ENCODE measurements at places on chromosomes 7 and 10.

DNA sequence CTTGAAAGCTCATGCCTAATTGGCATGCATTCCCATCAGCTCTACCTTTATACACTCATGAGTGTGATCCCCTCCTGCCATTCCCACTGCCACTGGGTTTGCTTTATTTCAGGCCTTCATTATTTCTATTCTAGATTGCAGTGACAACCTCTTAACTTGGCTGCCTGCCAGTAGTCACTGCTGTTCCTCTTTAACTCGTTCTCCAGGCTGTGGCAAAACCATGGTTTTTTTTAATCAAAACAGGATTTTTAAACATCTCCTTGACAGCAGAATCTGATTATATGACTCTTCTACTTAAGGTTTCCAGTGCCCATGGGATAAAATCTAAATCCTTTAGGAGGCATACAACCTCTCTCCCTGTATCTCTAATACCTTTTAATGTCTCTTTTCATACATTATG is 223.7 kb upstream of the PCDH15 start:
- no peak for DNase-seq

GRCh38 chr10:69438536-69439349 is 12.5 kb upstream of the TSPAN15 start:
- DNase-seq, result no peak

GRCh38 chr10:124254490-124254889 is 161.1 kb upstream of the CHST15 start:
- no peak for DNase-seq

- DNase-seq, result no peak
Observed at GRCh38 chr10:77834943-77835668, 91.4 kb downstream of the DLG5 start.

- no peak for DNase-seq
Observed at GRCh38 chr7:72053292-72053691, 358.8 kb downstream of the CALN1 start.

GRCh38 chr7:11714205-11714604 is 117.8 kb downstream of the THSD7A start:
- no peak for DNase-seq

DNA sequence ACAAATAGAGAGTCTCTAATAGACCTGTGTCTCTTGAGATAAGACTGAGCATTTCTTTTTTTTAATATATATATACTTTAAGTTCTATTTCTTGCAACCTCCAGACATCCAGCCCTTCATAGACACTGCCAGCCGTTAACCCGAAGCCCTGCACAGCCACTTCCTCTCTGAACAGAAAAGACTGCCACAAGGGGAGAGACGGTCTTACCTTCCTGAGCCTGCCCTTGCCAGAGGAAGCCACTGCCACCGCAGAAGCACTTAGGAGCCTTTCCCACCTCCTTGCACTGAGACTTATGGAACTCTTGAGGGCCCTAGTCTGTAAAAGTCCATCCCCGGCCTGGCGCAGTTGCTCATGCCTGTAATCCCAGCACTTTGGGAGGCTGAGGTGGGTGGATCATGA is 31.8 kb upstream of the PRSS1 start:
- no peak for DNase-seq

GRCh38 chr10:84965468-84965867 is 637.1 kb downstream of the CCSER2 start:
- no peak for DNase-seq

DNA sequence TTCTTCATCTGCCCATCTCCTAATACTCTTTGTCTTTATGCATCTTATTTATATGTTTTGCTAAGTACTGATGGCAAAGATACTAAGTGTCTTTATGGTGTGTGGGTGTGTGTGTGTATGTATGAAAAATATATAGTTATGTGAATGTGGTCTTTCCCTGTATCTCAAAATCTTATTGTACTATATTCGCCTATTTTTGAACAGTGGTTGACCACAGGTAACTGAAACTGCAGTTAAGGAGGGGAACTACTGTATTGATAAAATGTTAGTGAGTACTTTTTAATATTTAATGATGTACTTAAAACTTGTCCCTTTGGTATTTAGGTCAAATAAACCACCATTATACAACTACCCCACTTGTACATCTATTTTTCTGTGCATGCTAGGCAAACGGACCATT is 85.9 kb downstream of the ADD3 start:
- DNase-seq, result no peak

- peak; percentile 81 for DNase-seq
Observed at GRCh38 chr10:1109795-1110673, 53.8 kb downstream of the WDR37 start.

DNA sequence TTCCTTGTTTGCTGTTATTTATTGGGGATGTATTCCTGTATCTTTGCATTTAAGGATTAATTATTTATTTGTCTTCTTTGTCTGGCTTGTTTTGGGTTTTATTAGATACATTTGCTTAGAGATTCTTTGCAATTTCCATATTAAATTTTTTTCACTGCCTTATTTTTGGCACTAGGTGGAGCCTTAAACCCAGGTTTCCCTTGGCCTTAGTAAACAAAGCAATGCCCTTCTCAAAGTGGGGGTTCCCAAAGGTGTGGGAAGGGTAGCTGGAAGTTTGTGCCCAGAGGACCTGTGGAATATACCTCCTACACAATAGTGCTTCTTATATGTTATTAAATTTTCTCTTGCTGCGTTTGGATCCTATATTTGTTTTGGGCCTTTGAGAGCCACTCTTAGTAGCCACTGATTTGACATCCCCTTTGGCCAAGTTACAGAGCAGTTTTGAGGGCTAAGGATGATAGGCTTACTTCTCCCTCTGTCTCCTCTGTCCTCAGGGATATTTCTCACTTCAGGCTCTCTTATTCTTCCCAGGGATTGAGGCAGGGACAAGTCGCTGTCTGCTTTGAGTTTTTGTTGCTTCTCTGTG is 162.3 kb downstream of the ITGB1 start:
- DNase-seq, result no peak

DNA sequence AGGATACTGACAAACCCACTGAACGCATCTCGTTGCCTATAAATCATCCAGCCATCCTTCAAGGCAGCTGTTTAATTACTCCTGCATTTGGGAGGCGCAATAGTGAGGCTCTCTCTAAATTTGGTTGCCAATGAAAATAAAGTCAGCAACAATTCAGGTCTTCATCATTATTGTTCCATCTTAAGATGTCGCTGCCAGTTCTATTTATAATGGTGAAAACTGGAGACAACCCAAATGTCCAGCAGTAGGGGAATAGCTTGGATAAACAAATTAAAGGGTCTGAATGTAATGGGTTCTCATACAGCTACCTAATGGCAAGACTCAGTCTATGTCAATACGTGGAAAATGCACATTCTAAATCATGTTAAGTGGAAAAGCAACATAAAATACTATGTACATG is 120.1 kb upstream of the PLXNA4 start:
- DNase-seq, result no peak

GRCh38 chr10:132465889-132466519 is 69.0 kb downstream of the PWWP2B start:
- no peak for DNase-seq

DNA sequence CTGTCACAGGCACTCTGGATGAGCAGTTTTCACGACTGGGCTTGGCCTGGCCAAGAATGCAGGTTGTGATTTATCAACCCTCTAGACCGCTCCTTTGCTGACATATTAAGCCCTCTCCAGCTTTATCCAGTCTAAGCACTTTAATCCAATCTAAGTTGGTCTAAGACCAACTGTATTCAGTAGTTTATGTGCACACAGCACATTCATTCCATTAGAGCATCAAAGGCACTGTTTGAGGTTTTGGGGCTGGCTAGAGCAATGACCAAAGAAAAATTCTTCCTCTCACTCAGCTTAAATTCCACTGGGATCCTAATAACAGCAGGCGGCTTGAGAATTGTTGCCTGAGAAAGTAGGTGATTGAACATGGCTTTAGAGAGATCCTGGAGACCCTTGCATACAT is 176.0 kb upstream of the INSYN2A start:
- no peak for DNase-seq

DNA sequence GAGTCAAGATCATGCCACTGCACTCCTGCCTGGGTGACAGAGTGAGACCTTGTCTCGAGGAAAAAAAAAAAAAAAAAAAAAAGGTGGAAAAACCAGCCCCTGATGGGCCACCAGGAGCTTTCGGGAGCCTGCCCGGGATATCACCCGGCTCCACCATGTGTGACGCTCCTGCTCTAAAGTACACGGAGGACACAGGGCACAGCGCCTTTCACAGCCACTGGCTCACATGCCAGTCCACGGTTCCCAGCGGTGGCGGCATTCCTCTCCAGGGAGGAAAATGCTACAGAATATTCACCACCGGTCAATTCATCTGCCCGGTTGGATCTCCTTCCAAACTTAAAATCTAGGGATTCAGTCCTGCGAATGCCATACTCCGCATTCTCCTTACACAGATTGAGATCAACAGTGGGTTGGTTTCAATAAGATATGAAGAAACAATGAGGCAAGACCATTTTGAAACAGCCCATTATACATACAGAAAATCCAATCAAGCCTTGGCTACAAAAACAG is 81.2 kb downstream of the CTBP2 start:
- DNase-seq, result no peak

GRCh38 chr10:88292185-88292514 is 291.0 kb downstream of the RNLS start:
- no peak for DNase-seq

DNA sequence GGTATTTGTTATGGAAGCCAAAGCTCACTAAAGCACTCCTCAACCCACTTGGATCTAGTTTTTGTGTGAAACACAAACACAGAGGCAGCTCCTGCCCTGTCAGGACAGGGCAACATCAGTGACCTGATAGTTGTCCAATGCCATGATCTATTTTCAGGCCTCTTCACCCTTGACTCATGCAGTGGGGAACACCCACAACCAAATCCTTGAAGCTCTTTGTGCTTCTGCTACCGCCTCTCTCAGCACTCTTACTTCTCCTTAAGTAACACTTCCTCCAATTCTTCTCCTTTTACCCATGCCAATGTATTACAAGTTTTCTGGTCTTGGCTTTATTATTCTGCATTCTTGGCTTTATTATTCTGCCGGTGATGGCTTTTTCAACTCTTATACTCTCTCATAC is 425.3 kb downstream of the INHBA start:
- no peak for DNase-seq

DNA sequence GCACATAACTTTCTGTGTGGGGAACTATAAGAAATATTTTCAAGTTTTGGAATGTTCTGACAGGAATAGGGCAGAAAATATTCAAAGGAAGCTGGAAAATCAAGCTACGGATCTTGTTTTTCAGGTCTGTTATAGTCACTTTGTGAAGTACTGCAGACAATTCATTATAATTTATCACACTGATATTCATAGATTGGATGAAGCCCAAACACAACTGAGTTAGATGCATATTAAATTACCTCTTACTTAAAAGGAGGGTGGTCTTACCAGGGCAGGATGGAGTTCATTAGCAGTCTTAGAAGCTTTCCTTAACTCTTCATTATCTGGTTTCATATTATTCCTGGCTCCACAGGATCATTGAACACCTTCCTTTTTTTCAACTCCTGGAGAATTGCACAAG is 242.3 kb downstream of the DYNC1I1 start:
- DNase-seq, result no peak

DNA sequence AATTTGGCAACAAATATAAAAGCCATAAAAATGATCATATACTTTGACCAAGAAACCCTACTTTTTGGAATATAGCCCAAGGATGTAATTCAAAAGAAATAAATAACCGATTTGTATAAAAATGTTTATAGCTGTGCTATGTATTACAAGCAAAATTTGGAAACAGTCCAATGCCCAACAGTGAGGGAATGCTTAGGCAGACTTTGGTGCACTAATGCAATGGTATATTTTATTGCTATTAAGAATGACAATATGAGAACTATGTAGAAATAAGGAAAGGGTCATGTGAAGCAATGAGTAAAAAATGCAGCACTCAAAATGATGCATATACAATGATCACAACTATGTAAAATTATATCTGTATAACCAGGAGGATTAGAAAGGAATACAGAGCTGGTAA is 273.8 kb upstream of the HPS1 start:
- no peak for DNase-seq

DNA sequence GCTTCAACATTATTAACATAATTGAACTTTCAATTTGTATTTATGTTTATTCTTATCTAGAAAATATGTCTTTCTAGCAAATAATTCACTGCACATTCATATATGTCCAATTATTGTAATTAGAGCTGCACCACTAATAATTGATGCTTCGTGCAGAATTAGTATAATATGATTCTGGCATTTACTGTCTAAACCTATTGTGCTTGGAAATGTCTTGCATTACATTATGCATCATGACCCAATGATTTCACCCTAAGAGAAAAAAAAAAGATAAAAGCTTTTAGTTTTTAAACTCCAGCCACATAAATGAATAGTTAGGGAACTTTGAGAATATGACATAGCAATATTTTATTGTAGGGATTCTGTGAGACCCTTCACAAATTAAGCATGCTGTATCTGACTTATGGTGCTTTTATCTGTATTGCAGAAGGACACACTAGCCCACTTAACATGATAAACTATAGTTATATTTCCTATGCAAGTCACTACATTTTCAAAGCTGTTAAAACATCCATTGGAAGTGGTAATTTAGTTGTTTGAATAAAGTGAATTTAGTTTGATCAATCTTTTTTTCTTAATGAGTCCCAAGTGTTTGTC is 1609.1 kb downstream of the REEP3 start:
- DNase-seq, result no peak

- peak; percentile 95 for DNase-seq
Observed at GRCh38 chr10:22228943-22229801, 11.4 kb upstream of the EBLN1 start.

- no peak for DNase-seq
Observed at GRCh38 chr10:69749178-69750010, 52.3 kb upstream of the COL13A1 start.

DNA sequence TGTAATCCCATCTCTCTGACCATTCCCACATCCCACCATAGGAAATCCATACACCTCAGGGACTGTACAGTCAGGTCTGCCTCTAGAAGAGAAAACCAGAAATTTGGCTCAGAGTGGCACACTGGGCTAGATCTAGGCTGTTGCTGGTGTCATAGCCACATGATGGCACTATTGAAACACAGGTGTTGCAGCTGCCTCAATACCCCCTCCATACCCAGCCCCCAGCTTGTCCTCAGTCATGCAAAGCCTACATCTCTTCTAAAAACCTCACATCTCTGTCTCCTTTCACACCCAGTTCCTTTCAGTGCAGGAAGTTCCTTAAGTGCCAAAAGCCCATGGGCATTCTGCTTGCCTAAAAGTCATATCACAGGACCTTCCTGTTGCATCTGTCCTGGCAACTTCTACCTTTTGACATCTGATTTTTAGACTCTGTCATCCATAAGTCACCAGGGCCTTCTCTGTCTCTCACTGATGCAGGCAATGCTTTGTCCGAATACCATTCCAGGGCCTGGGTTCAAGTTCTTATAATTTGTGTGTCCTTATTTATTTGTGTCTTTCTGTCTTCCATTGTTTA is 27.0 kb upstream of the HIBADH start:
- DNase-seq, result peak; percentile 29

- DNase-seq, result no peak
Observed at GRCh38 chr10:108521827-108522492, 1357.5 kb upstream of the SORCS1 start.

All from H1 (cell line).